ENCODE measurements at places on chromosomes 6 and 20. TPM values are rescaled to one million over a fixed set of nuclear protein-coding genes. Genes with fewer than 3 reads are reported as not detected.
A peak's percentile ranks its signal among the peaks of the same experiment; 100 is the strongest.

- ATAC-seq: no peak
These were observed 78.0 kb downstream of the TRMT11 start for GRCh38 chr6:126064257-126064747.

DNA sequence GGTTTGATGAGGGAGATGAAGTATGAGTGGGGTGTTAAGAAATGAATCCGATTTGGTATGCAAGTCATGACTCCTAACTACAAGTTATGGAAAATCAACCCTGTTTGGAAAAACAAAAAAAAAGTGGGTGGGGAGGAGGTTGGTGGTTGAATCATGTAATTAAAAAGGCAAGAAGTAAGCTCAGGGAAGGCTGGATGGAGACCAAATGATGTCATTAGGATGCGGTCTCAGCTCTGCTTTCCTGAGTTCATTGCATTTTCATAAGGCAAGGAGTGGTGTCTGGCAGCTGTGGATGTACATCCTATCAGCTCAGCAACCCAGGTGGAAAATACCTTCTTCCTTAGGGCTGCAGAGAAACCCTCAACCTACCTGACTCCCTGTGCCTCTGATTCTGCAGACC, 60.4 kb upstream of the AKAP12 start:
- ATAC-seq: no peak

DNA sequence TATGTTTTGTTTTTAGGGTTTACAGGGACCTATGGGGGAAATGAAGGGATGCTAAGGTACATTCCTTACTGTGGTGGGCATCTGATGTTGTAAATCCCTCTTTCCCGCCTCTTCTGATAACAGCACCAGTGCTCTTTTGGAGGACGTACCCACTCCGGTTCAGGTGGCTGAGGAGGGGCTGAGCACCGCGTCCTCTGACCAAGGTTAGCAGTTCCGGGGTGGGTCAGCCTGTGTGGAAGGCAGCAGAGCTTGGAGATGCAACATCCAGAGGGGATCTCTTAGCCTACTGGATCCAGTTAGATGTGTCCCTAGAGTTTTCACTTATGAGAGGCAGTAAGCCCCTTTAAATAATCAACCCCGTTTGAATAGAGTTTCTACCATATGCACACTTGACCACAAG, 135.3 kb upstream of the KCNG1 start:
- no peak for ATAC-seq

L3MBTL3 gene
- 6.3 TPM for total RNA-seq

DNA sequence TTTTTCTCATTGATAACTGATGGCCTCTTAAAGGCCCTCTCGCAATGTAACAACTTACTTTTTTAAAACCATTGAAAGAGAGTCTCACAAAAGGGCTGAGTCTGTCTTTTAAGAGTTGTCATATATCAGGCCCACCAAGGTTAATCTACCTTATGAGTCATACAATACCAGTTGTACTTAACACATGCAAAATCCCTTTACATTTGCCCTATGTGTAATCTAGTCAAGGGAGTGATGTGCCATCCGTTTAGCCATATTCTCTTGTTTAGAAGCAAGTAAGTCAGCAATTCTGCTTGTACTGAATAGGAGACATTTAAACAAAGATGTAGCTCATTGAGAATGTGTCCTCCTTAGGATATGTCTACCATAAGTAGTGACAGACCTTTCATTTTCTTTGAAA, 143.7 kb downstream of the TENT5A start:
- no peak for ATAC-seq

GJA1 gene
- total RNA-seq: 468 TPM

ZFAND3 gene
- 73.6 TPM for total RNA-seq

- ATAC-seq: peak; percentile 84
These were observed 771 bp upstream of the PPP1R3G start for GRCh38 chr6:5084360-5084780.

- ATAC-seq: no peak
These were observed 54.6 kb downstream of the GMPR start for GRCh38 chr6:16292942-16293341.

HLA-DMB gene
- total RNA-seq: 14.9 TPM

GRCh38 chr6:62445521-62445920, 159.5 kb upstream of the KHDRBS2 start:
- no peak for ATAC-seq

GRCh38 chr20:32537657-32538525, 47.2 kb downstream of the NOL4L start:
- ATAC-seq: no peak

DNA sequence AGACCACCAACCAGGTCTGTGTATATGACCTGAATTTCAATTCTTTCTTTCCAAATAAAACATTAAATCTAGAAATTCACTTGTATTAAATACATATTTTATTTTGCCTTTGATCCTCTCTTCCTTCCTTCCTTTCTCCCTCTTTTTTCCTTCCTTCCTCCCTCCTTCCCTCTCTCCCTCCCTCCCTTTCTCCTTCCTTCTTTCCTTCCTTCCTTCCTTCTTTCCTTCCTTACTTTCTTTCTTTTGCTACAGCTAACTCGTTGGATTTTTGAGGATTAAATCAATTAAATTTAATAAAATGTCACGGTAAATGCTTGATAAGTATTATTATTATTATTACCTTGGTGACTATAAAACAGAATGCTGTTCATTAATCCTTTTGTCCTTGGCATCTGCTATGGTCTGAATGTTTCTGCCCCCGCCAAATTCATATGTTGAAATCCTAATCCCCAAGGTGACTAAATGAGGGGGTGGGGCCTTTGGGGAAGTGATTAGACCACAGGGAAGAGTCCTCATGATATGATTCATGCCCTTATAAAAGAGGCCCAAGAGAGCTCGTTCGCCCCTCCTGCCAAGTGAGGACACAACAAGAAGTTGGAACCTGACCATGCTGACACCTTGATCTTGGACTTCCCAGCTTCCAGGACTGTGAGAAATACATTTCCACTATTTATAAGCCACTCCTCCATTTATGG, 67.6 kb upstream of the BTBD3 start:
- ATAC-seq: peak; percentile 55

CFAP206 gene
- 0.23 TPM for total RNA-seq

- no peak for ATAC-seq
These were observed 92.9 kb downstream of the SAMD3 start for GRCh38 chr6:130129762-130130246.

GRCh38 chr6:36209606-36210005, 13.1 kb downstream of the BRPF3 start:
- ATAC-seq: no peak

GRCh38 chr6:134835993-134836392, 113.9 kb downstream of the ALDH8A1 start:
- ATAC-seq: peak; percentile 46

GRCh38 chr20:63497138-63497945, 1.5 kb downstream of the EEF1A2 start:
- no peak for ATAC-seq

MEP1A gene
- not detected for total RNA-seq

- ATAC-seq: peak; percentile 23
These were observed 163.2 kb upstream of the ZNF337 start for GRCh38 chr20:25859649-25860530.

GRCh38 chr6:151240791-151241642, 1.2 kb downstream of the AKAP12 start:
- ATAC-seq: peak; percentile 59

GTSF1L gene
- not detected for total RNA-seq

GRCh38 chr6:98833307-98834059, 891 bp upstream of the POU3F2 start:
- ATAC-seq: no peak

PSORS1C2 gene
- total RNA-seq: not detected

- ATAC-seq: no peak
These were observed 286.7 kb upstream of the POU3F2 start for GRCh38 chr6:98547634-98548033.

- no peak for ATAC-seq
These were observed 127.0 kb downstream of the PXDC1 start for GRCh38 chr6:3624250-3625136.

MYMX gene
- total RNA-seq: 1.4 TPM

OR12D3 gene
- total RNA-seq: not detected

DNA sequence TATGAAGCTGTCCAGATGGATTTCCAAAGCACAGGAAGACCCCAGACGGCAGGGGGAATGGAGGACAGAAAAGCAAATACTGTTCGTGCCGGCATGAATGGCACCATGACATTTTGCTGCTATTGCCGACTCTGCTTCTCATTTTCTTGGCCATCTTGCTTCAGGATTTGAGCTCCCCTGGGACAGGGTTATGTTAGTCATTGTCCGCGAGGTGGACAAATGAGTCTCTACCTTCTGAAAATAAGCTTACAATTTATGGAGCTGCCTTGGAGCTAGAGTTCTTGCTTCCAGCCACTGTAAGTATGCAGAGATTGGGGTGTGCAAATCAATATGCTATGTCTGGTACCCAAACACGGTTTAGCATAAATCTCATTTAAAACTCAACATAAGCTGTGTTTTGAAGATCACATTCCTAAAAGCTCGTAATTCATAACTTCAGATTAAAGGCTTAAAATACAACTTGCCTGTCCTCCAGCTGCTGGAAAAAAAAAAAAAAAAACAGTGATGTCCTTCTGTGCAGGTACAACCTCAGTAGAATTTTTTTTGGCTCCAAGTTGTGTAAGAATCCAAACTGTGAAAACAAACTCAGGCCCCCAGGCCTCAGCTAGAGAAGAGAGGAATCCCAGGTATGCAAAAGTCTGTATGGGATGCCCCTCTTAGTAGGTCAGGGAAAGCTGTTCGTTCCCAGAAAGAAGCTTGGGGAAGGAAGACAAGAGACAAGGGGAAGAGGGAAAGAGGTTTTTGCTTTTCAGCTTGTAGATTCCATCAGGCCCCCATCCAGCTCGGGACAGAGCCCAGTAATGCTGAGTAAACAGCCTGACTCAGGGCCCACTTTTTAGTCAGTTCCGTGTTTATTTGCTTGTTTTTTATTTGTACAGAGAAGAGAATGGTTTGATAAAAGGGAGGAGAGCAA, 184.2 kb upstream of the FOXA2 start:
- ATAC-seq: no peak

DNA sequence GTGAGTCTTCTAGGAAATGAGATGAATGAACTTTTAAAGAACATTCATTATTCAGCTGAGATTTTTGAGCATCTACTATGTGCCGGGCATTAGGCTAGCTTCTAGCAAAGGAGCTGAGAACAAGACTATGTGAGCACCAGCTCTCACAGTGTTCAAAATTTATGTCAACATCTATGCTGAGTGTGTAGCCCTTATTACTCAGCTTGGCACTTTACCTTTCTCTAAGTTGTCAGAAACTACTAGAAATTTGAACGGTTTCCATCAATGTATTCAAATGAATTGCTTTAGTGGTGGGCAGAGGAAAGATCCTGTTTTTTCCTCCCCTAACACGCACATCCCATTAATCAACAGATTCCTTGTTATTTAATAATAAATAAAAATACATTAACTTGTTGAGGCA, 33.3 kb downstream of the CYP24A1 start:
- ATAC-seq: no peak

- no peak for ATAC-seq
These were observed 334.7 kb upstream of the FLRT3 start for GRCh38 chr20:14672066-14672465.

GRCh38 chr6:137820425-137820824, 46.6 kb upstream of the TNFAIP3 start:
- ATAC-seq: no peak

DNA sequence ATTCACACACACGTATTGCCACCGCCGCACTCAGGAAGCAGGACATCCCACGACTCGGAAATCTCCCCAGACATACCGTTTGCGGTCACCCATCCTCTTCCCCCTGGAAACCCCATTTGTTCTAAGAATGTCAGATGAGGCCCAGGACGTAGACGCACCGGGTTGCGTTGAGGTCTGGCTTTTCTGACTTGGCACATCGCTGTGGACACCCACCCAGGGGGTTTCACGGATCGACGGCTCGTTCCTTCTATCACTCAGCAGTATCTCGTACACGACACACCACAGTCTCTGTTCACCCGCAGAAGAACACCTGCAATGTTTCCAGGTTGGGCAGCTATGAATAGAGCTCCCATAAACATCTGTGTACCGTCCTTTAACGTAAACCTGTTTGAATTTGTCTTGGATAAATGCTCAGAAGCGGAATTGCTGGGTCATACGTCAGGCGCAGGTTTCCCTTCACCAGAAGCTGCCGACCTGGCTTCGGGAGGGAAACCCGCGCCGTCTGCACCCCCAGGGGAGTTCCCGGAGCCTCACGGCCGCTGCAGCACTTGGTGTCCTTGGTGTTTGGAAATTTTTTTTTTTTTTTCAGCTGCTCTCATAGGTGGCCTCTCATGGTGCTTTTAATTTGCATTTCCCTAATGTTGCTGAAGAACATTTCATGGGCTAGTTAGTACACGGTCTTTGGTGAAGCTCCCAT, 9.3 kb upstream of the EEF1A2 start:
- ATAC-seq: no peak

DNA sequence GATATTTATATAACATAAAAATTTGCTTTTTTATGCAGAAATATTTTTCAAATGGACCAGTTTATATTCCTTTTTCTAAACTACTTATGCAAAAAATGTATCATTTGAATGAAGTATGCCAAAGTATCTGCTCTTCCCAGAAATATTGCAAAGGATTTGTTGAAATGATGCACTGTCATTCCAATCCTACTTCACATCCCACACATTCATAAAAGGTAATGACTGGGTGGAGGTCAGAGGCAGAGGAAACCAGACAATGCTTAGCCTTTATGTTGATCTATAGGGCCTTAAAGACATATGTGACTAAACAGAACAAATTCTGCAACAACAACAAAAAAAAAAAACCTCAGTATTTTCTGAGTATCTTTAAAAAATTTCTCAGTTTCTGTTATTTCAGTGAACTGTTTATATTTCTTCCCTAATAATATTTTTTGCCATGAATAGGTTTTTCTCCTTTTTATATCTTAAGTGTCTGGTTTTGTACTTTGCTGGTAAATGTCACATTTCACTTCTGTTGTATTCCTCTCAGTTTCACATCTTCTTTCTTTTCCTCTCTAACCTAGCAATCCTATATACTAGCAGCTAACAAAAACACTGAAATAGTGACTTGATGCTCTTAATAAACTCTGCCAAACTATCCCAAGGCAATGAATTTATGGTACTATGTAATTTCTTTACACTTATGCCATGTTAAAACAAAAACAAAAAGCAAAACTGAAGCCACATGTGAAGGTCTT, 374.1 kb downstream of the BCKDHB start:
- ATAC-seq: no peak

DNA sequence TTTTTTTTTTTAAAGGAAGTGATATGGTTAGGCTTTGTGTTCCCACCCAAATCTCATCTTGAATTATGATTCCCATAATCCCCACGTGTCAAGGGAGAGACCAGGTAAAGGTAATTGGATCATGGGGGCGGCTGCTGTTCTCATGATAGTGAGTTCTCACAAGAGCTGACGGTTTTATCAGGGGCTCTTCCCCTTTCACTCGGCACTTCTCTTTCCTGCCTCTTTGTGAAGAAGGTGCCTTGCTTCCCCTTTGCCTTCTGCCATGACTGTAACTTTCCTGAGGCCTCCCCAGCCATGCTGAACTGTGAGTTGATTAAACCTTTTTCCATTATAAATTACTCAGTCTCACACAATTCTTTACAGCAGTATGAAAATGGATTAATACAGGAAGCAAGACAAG, 64.3 kb downstream of the ZFP64 start:
- ATAC-seq: no peak

- ATAC-seq: no peak
These were observed 16.7 kb downstream of the UNC5CL start for GRCh38 chr6:41022294-41022693.
